ENCODE measurements at places on chromosomes 3 and 15.

DNA sequence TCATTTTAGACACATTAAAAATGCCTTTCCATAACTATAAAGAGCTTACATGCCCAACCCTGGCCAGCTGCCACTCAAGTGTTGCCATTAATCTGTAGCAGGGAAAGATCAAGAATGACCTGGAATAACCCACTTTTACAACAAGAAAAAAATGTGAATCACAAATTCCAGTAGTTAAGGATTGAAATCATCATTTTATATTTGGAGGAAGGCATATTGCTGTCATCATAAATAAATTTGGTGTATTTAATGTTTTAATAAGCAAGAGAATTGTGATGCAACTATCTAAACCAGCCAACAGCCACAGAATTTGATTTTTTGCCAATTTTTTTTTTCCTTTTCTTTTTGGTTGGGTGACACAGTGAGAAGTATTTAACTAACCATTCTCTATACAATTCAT lies 240.0 kb upstream of the SEMA6D start:
- no peak for DNase-seq

GRCh38 chr3:195524171-195524896 lies 18.8 kb downstream of the PPP1R2 start:
- no peak for DNase-seq

GRCh38 chr3:71265365-71265915 lies 318.1 kb downstream of the FOXP1 start:
- no peak for DNase-seq

DNA sequence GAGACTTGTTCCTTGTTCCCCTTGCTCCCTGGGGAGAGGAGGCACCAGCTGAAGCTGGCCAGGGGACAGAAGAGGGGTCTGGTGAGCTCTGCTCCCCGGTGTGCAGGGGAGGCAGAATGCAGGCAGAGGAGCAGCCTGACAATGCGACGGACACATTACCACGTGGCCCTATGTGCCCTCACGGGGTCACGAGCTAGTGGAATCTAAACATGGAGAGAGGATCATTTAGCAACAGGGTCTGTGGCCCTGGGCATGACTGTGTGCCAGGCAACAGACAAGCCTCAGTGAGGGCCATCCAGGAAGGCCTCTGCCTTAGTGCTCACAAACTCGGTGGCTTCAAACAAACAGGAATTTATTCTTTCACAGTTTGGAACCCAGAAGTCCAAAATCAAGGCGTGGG lies 8.5 kb upstream of the MUC4 start:
- DNase-seq, result no peak

Measured in renal cortical epithelial cell (primary cell).